Epithelial cell of prostate (primary cell): ENCODE measurements at places on chromosomes 6 and 20.

DNA sequence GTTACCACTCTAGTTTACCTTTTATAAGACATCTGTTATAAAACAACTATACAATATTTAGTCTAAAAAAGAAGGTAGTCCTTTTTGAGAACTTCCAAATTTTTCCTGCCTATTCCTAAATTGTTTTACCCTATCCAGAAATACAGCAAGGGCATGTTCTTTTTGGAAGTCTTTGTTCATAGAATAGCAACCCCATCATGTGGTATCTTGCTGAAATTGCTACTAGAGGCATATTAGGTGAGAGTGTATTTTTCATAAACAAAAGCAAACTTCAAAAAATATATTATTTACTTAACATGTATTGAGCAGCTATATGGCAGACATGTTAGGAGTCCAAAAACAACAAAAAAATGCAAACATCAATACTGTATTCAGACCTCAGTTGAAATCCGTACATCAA, 371.8 kb upstream of the NRSN1 start:
- DNase-seq, result no peak

- no peak for DNase-seq
Observed at GRCh38 chr6:26482338-26482737, 17.8 kb upstream of the BTN1A1 start.

DNA sequence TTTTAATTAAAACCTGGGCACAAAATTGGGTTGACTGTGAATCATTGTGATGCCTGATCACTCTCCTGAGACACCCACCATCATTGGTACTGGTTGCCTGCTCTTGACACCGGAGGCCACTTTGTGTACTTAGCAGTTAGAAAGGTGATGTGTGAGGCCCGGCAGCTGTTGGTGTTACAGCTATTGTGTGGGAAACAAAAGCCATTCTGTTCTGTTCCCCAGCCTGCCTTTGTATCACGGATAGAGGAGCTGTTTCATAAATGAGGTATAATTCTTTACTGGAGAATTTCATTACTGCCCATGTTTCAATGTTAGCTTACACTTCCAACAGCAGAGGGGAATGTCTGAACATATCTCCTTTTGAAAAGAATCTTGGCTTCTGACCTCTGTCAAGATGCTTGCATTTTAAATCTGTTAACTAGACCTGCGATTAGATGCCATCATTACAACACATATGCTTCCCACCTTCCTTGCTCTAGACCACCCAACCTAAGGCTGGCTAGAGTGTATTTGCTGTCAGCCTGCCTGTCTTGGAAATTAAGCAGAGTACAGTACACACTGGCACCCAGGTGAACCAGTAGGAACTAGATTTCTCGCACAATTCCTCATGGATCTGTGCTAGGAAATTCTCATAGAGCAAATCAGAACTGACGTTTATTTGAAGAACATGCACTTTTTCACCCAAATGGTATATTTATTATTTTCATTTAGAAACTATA, 142.4 kb upstream of the INSM1 start:
- DNase-seq, result no peak

GRCh38 chr6:145860562-145860961, 46.0 kb upstream of the FBXO30 start:
- no peak for DNase-seq

- no peak for DNase-seq
Observed at GRCh38 chr20:50854506-50855249, 59.8 kb downstream of the BCAS4 start.

DNA sequence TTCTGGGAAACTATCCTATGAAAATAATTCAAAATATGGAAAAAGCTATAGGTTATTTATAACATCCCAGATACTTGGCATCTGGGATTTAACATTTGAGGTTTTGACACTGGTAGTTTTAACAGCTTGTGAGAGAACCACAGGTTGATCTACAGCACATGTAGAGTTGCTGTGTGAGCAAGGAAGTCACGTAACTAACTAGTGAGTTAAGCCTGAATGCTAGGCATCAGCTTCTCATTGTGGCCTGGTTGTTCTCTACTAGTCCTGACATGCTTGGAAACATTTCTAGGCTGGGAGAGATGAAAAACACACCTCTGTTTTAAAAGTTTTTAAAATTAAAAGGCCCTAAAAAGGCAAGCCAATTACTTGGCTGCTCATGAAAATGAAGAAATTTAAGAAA, 28.2 kb downstream of the ESF1 start:
- no peak for DNase-seq

DNA sequence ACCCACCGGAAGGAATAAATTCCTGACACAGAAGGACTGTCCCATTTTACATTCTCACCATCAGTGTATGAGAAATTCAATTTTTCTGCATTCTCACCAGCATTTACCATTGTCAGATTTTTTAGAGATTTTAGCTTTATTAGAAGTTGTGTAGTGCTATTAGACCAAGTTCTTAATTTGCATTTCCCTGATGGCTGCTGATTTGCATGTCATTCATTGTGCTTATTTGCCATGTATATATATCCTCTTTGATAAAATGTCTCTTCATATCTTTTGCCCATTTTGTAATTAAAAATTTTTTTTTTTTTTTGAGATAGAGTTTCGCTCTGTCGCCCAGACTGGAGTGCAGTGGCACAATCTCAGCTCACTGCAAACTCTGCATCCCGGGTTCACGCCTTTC, 9.8 kb upstream of the HLA-DRB5 start:
- DNase-seq, result no peak

DNA sequence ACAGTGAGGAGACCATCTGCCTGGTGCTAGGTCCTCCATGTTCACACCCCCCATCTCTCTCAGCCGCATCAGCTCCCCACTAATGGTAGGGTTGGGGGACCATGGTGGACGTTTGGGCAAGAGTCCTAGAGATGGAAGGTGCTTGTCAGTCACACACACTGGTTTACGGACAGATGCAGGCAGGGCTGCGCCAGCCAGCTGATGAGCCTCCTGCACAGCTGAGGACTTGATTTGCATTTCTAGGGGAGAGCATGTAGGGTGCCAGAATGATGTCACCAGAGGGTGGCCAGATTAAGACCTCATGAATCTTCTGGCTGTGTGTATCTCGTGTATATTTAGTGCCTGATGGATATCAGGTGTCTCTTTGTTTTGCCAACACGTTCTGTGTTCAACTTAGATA, 28.6 kb downstream of the CST8 start:
- DNase-seq, result no peak

DNA sequence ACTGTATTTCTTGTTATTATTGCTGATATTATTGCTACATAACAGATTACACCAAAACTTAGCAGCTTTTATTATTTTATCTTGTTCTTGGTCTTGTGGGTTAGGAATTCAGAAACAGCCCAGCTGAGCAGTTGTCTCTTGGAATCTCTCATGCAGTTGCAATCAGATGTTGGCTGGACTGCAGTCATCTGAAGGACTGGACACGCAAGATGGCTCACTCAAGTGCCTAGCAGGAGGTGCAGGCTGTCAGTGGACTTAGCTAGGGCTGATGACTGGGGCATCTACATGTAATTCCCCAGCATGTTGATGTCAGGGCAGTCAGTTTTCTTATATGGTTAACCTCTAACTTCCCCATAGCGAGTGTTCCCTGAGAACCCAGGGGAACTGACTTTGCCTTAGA, 128.6 kb upstream of the PLCB4 start:
- no peak for DNase-seq

DNA sequence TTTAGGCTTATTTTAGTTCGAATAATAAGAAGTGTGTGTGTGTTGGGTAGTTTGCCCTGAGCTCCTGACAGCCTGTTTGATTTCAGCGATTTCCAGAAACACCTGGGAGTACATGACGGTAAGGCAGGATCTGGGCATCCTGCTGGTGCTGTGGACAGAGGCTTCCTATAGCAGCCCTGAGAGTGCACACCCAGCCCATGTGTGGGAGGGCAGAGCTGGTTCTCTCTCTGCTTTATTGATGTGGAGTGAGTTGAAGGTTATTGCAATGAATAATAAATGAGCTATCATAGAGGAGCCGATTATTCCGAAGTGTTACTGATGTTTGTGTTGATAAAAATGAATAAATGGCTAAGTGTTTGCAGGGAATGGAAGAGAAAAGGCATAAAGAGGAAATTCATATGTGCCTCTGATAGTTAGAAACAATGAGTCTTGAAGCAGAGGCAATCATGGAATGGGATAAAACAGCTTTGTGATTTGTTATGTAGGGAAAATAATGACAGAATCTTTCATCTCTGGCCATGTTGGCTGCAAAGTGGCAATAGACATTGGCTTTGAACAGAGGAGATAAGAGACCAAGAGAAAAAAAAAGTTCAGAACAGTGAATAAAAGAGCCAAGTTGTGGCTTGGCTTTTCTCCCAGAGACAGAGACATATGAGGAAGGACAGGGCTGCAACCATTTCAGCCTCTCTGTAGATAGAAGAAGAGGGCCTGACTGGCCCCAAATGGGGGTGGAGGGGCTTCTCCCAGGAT, 166.2 kb upstream of the CHD6 start:
- no peak for DNase-seq

GRCh38 chr6:127606131-127606562, 29.2 kb downstream of the C6orf58 start:
- no peak for DNase-seq
